ENCODE measurements at places on chromosomes 6 and 20. TPM values are rescaled to one million over a fixed set of nuclear protein-coding genes. Genes with fewer than 3 reads are reported as not detected.

- H3K4me3 ChIP-seq = peak overlapping the region; percentile 3
- H3K4me1 ChIP-seq = no peaks in the 10 kb centered on the region
- peak; percentile 49 for DNase-seq
- no peaks in the 10 kb centered on the region for H3K27me3 ChIP-seq
- H3K27ac ChIP-seq = peak overlapping the region; percentile 86
These were observed 604 bp upstream of the RAB5IF start for GRCh38 chr20:36604952-36605398.

GRCh38 chr20:57435498-57436222 lies 44.5 kb downstream of the RBM38 start:
- peak; percentile 91 for DNase-seq
- H3K27me3 ChIP-seq = no peaks in the 10 kb centered on the region
- peak overlapping the region; percentile 31 for H3K27ac ChIP-seq
- peaks cover 27% of the 10 kb centered on the region for H3K4me1 ChIP-seq
- no peaks in the 10 kb centered on the region for H3K36me3 ChIP-seq
- no peak overlapping the region for H3K4me3 ChIP-seq

- H3K27me3 ChIP-seq = no peaks in the 10 kb centered on the region
- no peaks in the 10 kb centered on the region for H3K36me3 ChIP-seq
- H3K4me3 ChIP-seq = no peak overlapping the region
- no peaks in the 10 kb centered on the region for H3K4me1 ChIP-seq
These were observed 141.2 kb downstream of the GRM4 start for GRCh38 chr6:34004706-34005105.

GRCh38 chr6:37615564-37616340 lies 81.9 kb downstream of the MDGA1 start:
- H3K27me3 ChIP-seq = no peaks in the 10 kb centered on the region
- no peak for DNase-seq
- peaks cover 5% of the 10 kb centered on the region for H3K4me1 ChIP-seq
- H3K36me3 ChIP-seq = no peaks in the 10 kb centered on the region
- H3K27ac ChIP-seq = no peak overlapping the region
- no peak overlapping the region for H3K4me3 ChIP-seq

DNA sequence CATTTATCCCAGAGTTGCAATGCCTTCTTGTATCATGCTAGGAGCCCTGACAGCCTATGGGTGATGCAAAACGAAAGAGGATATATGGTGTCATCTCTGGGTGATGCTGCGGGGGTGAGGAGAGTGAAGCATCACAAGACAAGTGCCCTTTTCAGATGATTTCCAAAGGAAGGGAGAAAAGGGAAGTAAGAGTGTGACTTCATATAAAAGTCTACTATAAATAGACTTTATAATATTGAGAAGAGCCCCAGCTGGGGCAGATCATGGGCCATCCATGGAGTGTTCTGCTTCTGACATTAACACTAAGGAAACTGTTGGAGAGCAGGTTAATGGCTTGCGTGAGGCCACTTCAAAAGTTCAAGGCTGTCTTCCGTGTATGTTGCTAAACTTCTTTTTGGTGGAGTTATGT lies 4.4 kb downstream of the CD83 start:
- H3K27me3 ChIP-seq = no peaks in the 10 kb centered on the region
- H3K36me3 ChIP-seq = no peaks in the 10 kb centered on the region
- H3K4me1 ChIP-seq = no peaks in the 10 kb centered on the region
- no peak overlapping the region for H3K4me3 ChIP-seq

DNA sequence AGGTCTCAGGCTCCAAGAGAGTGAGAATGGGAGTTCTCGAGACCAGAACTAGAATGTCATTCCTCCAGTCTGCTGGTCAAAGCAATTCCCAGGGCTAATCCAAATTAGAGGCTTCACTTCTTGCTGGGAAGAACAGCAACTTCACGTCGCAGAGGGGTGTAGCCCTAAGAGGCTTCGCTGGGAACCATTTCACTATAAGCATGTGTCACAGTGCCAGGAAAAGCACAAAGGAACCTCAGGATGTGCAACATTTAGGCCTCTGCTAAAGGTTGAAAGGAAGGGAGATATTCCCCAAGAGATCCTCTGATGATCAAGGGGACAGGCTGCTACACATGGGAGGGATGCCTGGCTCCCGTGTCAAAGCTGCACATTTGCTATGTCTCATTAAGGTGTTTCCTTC lies 35.9 kb upstream of the NXT1 start:
- no peak overlapping the region for H3K4me3 ChIP-seq
- H3K27me3 ChIP-seq = no peaks in the 10 kb centered on the region
- H3K36me3 ChIP-seq = no peaks in the 10 kb centered on the region
- no peaks in the 10 kb centered on the region for H3K4me1 ChIP-seq
- no peak overlapping the region for H3K27ac ChIP-seq

GRCh38 chr20:18740726-18741125 lies 72.9 kb upstream of the SCP2D1 start:
- H3K27ac ChIP-seq = no peak overlapping the region
- no peaks in the 10 kb centered on the region for H3K36me3 ChIP-seq
- no peak overlapping the region for H3K4me3 ChIP-seq
- no peaks in the 10 kb centered on the region for H3K27me3 ChIP-seq

The KHDC1 gene
- not detected for total RNA-seq

The HEY2 gene
- 1.00 TPM for total RNA-seq
